Urothelium cell line (cell line): ENCODE measurements at places on chromosomes 3 and 15.

- DNase-seq, result peak; percentile 54
These were observed 227.6 kb upstream of the BHLHE40 start for GRCh38 chr3:4751502-4752101.

DNA sequence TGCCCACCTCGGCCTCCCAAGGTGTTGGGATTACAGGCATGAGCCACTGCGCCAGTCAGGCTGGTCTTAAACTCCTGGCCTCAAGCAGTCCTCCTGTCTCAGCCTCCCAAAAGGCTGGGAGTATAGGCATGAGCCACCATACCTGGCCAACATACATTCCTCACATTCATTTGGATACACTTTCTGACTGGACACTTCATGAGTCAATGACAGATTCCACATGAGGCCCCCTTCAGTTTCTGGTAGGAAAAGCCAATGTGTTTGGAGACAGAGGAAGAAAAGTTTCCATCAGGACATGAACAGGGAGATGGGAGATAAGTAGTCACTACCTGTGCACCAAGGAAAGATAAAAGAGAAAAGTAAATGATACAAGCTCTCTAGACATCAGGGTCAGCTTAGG, 49.4 kb upstream of the GSK3B start:
- no peak for DNase-seq

DNA sequence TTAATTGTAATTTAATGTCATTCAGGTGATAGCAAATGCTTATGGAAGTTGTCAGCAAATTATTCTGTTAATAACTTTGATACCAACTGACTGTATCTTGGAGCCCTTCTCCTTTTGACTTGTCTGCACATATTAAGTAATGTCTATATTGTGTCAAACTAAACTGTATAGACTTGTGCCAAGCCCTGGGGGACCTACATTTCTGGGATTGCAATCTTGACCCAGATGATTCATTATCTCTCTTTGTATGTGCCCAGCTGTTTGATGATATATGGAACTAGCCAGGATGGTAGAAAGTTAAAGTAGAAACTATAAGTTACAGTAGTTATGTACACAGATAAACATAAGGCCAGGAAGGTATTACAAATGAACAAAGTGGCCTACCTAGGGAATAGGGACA, 402.8 kb upstream of the RARB start:
- no peak for DNase-seq

DNA sequence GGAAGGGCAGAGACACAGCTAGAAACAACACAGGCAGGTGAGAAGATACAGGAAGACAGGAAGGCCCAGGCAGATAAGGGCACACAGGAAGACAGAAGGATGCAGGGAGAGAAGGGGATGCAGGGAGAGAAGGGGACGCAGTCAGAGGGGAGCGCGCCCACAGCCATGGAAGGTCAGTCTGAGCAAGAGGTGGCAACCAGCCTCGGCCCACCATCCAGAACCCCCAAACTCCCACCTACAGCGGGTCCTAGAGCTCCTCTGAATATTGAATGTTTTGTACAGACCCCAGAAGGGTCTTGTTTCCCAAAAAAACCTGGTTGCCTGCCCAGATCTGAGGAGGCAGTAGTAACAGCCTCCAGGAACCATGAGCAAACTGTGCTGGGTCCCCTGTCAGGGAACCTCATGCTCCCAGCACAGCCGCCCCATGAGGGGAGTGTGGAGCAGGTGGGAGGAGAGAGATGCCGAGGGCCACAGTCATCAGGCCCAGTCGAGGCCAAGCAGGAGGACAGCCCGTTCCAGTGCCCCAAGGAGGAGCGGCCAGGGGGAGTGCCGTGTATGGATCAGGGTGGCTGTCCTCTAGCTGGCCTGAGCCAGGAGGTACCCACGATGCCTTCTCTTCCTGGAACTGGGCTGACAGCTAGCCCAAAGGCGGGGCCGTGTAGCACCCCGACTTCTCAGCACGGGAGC, 27.6 kb upstream of the SLC28A1 start:
- DNase-seq, result no peak

DNA sequence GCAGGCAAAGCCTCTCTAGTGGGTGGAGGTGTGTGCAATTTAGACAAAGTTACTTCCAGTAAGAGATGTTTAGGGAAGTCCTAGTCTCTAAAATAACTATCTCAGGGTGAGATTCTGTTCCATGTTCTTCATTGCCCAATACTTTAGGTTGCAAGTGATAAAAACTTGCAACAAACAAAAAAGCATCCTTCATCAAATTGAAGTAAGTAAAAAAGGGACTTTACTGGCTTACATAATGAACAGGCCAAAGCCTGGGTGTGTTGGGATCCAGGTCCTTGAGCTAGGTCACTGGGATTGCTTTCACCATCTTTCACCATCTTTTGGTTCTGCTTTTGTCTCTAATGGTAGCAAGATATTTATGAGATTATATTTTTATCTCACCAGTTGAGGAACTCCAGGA, 38.3 kb downstream of the CX3CR1 start:
- DNase-seq, result no peak

GRCh38 chr3:187734841-187735240, 10.4 kb downstream of the BCL6 start:
- no peak for DNase-seq

DNA sequence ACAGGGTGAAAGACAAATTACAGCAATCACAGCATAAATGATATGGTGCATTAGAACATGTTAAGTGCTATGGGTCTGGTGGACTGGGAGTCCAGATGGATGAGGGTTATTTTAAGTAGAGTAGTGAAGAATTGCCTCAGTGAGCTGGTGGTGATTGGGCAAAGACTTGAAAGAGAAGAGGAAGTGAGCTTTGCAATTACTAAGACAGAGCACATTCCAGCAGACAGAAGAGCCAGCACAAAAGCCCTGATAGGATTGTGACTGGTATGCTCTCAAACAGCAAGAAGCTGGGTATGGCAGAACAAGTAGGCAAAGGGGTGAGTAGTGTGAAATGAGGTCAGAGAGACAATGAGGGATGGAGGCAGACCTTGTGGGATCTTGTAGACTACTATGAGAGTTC, 2.1 kb upstream of the ACKR4 start:
- no peak for DNase-seq
